ENCODE measurements at places on chromosomes 7 and 10.

DNA sequence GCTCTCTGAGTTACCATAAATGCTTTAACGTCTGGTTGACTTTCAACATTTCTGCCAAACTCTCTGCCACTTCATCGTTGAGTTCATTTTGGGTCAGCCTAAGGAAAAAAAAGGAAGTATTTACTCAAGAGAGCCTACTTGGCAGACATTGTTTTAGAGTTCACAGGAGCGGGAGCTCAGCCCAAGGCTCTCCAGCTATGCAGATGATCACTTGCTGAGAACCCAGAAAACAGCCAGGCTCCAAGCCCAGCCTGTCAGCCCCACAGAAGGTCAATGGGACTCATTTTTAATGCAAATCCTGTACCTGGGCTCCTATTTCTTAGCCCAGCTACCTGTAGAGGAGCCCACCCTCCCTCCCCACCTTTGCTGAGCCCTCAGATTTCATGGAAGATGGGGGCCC is 45.5 kb downstream of the NOD1 start:
- no peak for DNase-seq

- DNase-seq: no peak
These were observed 9.0 kb upstream of the CUZD1 start for GRCh38 chr10:122854648-122855047.

DNA sequence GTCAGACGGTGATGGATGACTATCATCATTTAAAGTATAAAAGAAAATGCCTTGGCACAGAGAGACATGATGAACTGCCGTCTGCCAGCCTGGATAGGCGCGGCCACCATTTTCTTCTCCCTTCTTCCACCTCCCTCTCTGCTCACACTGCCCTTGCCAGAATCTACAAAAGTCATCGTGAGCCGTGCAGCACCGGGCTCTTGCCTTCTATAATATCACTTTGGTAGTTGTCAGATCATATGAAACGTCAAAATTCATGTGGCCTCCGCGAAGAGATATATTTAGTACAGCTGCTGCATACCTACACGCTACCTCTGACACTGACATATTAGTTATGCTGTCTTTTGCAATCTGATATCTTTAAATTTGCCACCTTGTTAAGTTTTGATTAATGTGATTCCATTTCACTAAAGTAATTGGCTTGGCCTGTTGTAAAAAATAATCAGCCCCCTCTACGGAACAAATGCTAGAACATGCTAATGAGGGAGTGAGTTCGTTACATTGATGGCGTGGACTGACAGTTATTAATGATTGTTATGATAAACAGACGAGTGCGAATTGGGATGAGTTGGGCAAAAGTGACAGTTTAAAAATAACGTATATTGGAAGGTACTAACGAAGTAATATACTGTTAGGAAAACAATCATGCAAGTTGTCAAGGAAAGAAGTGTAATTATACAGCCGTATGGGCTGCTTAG is 214.9 kb downstream of the LRMDA start:
- no peak for DNase-seq

DNA sequence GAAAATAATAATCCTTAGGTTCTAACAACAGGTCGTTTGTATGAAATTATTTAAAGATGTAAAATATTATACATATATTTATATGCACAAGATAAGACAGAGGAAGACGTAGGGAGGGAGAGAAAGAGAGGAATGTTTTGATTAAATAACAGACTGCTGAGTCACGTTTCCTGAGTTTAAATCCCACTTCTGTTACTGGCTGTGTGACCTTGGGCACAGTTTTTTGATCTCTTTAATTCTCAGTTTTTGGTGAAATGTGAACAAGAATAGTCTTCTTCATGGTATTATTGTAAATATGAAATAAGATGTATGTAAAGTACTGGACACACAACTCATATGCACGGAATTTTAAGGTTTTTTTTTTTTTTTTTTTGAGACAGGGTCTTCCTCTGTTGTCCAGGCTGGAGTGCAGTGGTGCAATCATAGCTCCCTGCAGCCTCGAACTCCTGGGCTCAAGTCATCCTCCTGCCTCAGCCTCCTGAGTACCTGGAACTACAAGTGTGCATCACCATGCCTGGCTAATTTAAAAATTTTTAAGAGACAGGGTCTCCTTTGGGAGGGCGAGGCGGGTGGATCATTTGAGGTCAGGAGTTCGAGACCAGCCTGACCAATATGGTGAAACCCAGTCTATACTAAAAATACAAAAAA is 42.6 kb downstream of the BAMBI start:
- DNase-seq: no peak

- no peak for DNase-seq
These were observed 27.0 kb downstream of the SND1 start for GRCh38 chr7:127678947-127679346.

GRCh38 chr10:57168611-57169240 is 807.7 kb upstream of the ZWINT start:
- no peak for DNase-seq

GRCh38 chr7:141701489-141702046 is 398 bp downstream of the DENND11 start:
- peak; percentile 65 for DNase-seq

- DNase-seq: peak; percentile 31
These were observed 25.0 kb downstream of the RGS10 start for GRCh38 chr10:119517235-119518141.

GRCh38 chr7:107560898-107561516 is 2.7 kb downstream of the COG5 start:
- DNase-seq: peak; percentile 55

DNA sequence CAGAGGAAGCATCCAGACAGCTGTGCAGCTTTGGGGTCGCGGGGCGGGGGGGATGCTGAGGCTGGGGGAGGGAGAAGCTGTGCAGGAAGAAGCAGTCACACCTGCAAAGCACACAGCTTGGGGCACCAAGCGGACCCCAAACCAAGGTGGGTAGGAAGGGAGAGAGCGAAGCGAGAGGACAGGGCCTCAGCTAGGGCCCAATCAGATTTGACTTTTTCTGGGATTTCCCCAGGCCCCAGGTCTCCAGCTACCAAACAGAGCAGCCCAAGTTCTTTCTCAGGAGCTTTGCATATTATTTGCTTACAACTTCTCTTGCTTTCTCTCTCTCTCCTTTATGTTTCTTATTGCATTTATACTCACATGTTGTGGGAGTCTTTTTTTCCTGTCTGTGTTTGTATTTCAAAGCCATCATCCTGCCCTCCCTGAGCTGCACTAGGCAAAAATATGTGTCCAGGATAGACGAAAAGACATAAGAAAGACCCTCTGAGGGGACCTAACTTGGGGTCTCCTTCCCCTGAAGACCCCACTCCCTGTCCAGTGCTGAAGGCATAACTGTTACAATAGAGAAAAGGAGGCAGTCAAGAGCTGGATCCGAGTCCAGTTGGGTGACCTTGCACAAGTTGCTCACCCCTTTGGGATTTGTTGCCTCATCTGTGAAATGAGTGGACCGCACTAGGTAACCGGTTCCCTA is 50.6 kb upstream of the SMNDC1 start:
- no peak for DNase-seq

- DNase-seq: no peak
These were observed 85.4 kb upstream of the PLXDC2 start for GRCh38 chr10:19730907-19731217.

GRCh38 chr10:18532881-18533535 is 118.4 kb downstream of the NSUN6 start:
- no peak for DNase-seq

DNA sequence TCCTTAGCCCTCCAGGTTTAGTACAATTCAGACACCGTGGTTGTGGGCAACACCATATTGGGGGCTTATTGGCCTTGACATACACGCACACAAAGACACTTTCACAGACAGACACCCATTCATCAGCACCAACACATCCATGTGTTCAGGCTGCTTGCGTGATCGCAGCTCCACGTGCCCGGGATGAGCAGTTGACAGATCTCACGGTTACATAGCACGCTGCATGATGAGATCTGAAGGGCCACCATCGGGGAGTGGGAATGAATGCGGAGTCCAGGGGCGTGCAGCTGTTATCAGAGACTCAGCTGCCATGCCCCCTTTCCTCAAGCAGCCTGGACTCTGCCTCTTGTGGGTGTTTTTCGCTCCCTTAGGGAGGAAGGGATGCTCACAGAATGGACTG is 285.2 kb downstream of the USP6NL start:
- no peak for DNase-seq

DNA sequence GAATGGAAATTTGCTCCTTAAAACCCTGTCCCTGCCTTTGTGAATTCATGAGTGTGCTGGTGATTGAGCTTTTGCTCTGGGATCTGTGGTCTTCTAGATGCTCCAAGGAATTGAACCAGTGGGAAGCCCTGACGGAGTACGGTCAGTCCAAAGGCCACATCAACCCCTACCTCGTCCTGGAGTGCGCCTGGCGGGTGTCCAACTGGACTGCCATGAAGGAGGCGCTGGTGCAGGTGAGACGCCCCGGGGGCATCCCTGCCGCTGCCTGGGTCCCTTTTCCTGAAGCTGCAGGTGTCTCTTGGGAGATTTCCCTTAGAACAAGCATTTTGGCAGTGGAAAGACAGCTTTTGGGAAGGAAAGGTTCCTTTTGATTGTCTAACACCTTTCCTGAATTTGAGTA is 100.3 kb downstream of the TRRAP start:
- no peak for DNase-seq

- DNase-seq: no peak
These were observed 5.0 kb downstream of the FOXP2 start for GRCh38 chr7:114419441-114420272.

- no peak for DNase-seq
These were observed 307.2 kb downstream of the SNX13 start for GRCh38 chr7:17633067-17633466.

- DNase-seq: no peak
These were observed 449.0 kb downstream of the ETV1 start for GRCh38 chr7:13540429-13540828.

DNA sequence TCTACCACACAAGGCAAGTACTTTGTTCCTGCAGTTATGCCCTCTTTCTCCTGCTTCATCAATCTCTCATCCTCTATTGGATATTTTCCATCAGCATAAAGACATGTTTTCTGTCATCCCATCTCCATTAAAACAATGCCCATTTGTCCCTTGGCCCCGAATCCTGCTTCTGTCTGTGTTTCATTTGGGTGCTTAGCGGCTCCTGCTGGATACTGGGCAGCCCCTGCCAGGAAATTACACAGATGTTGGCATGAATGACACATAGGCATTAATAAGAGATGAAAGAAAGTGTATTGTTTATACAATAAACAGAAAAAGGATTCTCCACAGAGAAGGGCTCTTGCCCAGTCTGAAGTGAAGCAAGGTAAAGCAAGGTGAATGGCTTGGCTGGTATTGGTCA is 765.3 kb downstream of the REEP3 start:
- DNase-seq: no peak

GRCh38 chr7:11300241-11300640 is 326.6 kb downstream of the PHF14 start:
- no peak for DNase-seq

GRCh38 chr7:6392712-6393666 is 54.8 kb downstream of the DAGLB start:
- DNase-seq: no peak

GRCh38 chr7:44187636-44188416 is 1.4 kb downstream of the GCK start:
- DNase-seq: no peak

DNA sequence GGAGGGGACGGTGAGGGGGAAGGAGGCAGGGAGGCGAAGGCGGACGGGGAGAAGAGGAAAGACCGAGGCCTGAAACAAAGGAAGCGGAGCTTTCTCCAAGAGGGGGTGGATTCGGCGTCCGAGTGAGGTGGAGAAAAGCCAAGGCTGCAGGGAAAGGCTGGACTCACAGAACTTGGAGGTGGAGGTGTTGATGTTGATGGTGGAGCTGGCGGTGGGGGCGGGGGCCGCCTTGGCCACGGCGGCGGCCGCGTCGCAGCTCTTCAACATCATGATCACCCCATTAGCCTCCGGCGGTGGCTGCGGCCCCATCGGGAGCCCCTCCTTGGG is 578 bp downstream of the CACUL1 start:
- no peak for DNase-seq

DNA sequence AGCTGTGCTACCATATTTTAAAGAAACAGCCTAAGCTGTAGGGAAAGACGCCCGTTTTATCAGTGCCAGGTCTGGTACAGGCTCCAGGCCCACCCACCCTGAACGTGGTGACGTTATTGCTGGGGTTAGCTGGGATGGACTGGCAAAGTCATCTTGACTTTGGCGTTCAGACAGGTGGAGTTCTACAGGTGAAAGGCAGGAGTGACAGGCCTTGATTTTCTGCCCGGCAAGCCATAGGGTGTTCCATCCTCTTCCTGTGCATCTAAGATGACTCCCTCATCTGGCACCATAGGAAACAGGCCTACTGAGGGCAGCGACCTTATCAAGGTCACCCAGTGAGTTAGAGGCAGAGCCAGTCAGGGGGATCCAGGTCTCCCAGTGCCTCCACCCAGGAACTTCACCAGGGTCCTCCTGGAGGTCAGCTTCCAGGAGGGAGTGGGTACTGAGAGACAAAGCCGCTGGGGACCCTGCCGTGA is 41.6 kb downstream of the HK1 start:
- no peak for DNase-seq

DNA sequence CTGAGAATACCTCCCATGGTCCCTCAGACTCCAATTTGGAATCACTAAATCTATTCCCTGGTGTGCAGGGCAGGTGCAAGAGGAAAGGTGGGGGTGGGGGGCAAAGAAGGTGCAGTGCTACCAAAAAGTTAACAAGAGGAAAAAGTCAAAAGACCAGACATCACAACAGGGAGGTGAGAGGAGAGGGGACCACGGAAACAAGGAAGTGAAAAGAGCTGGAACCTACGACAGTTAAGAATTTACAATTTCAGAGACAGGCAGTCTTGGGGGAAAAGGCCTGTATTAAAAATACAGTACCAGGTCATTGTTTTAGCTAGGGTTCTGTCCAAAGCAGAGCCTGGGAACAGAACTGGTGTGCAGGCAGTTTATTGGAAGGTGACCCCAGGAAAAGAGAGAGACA is 14.6 kb downstream of the ITGB1 start:
- no peak for DNase-seq

- no peak for DNase-seq
These were observed 4.1 kb upstream of the SFR1 start for GRCh38 chr10:104117839-104118323.

DNA sequence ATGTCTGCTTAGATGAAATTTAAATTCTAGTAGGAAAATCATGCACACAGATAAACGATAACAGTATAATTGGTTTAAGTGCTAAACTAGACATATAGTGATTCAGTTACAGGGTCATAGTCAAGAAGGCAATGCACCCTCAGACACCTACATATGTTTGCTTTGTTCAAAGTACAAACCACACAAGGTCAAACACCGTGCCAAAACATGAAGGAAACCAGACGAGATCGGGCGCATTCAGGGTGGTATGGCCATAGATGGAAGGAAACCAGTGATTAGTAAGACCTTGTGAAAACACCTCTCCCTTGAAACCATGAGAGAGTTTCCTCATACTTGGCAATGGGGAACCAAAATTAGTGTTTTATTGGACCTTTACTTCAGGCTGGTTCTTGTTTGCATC is 906.9 kb downstream of the PCDH15 start:
- no peak for DNase-seq
